GM12865 (cell line): ENCODE measurements at places on chromosomes 11 and 22.

DNA sequence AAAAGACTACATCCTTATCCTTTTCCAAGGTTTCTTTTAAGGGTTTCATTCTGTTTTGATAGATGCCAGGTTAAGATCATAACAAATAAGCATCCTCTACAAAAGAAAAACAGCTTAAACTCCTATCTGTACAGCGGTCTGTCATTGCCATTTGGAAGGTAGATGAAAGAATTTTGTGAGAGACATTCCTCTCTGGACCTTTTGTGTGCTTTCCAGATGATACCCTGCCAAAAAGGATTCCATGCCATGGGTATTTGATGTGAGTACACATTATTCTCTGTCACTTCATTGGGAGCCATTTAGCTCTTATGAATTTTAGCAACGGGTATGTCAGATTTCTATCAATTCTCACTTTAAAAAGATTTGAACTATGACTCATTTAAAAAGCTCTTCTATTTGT is 153.7 kb downstream of the GRIA4 start:
- DNase-seq: no peak

DNA sequence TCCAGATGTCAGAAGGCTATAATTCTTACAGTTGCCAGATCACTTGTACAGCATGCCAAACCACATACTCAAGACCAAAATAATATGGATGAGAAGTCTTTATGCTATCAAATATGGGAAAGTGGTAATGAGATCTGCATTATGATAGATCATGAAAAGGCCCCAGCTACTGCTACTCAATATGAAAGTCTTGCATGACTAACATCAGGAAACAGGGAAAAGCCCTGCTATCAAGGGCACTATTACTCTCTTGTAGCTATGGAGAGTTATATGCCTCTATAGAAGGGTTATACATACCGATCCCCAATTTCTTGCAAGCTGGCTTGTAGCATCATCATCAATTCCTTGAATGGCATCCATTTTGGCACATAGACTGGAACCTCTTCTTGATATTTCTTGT is 30.2 kb upstream of the TMPRSS5 start:
- DNase-seq: no peak

- no peak for DNase-seq
These were observed 129.2 kb downstream of the CACNA1I start for GRCh38 chr22:39699631-39700360.

- no peak for DNase-seq
These were observed 77.4 kb upstream of the BIRC3 start for GRCh38 chr11:102239911-102240310.

GRCh38 chr11:24145411-24145810 is 351.4 kb upstream of the LUZP2 start:
- no peak for DNase-seq

DNA sequence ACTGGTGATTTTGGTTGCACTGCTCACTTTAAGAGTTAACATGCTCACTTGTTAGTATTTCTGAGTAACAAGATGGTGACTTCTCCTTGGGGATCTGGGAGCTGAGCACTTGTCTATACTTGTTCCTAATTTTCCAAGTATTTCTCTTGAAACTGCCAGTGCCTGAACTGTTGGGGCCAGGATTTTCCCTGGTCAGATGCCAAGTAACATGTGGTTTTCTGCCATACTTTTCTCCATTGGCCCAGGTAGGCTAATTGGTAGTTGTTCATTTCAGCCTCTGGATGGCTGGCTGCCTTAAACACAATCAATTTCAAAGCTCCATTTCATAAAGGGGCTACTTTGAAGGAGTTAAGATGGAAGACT is 35.0 kb downstream of the RNF141 start:
- DNase-seq: no peak

GRCh38 chr11:96265220-96265737 is 77.7 kb downstream of the MAML2 start:
- DNase-seq: no peak

- no peak for DNase-seq
These were observed 72.9 kb upstream of the OR5AN1 start for GRCh38 chr11:59285716-59286260.

GRCh38 chr22:45905326-45905923 is 71.5 kb downstream of the WNT7B start:
- no peak for DNase-seq

- DNase-seq: no peak
These were observed 43.5 kb downstream of the SGSM3 start for GRCh38 chr22:40413873-40414272.

DNA sequence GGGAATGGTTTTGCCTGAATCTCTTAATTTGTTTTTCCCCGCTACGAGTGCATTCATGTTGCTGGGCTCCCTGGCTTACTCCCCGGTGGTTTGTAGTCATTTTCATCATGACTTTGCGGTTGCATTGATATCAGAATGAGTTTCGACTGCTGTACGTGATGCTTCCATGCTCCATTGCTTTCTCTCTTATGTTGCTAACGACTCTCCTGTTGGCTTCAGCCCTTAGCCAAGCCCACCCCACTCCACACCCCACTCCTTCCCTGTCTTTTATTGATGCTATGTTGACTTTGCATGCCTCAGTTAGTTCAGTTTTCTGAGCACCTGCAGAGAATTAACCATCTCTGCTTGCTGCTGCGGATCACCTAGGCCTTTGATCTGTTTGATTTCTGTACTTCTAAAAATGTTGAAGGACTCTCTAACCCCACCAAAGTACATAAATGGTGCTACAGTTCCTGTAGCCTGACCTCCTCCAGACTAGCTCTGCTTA is 65.3 kb downstream of the ARFGAP2 start:
- DNase-seq: peak; percentile 87

- no peak for DNase-seq
These were observed 197.1 kb upstream of the ARHGAP20 start for GRCh38 chr11:110909336-110909735.

DNA sequence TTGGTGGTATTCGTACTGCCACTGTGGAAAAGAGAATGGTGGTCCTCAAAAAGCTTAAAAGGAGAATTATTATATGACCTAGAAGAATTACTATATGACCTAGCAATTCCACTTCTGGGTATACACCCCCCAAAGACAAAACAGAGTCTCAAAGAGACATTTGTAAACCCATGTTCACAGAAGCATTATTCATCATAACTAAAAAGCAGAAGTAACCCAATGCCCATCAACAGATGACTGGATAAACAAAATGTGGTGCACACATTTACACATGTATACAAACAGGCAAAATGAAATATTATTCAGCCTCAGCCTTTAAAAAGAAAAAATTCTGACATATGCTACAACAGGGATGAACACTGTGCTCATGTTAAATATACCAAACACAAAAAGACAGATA is 89.4 kb downstream of the ARHGAP32 start:
- no peak for DNase-seq

GRCh38 chr11:96827164-96827563 is 437.4 kb downstream of the JRKL start:
- no peak for DNase-seq

- DNase-seq: no peak
These were observed 9.9 kb downstream of the ADAMTS15 start for GRCh38 chr11:130458410-130458729.

- DNase-seq: peak; percentile 82
These were observed 9.3 kb downstream of the INS start for GRCh38 chr11:2151500-2152257.

DNA sequence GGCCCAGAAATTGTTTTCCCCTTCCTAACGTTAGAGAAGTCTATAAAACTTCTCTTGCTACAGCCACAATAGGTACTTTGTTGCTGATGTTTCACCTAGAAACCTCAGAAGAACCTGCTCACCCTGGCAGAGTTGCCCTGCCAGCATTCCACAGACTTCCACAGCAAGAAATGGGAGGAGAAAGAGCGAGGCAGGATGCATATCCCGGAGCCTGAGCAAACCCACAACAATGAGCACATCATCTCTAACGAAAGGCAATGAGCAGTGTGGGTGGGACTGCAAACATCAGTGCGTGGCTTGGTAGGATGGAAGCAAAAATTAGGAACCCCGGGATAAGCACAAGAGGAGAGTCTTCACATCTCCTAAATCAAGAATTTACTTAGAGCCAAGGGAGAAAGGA is 892.3 kb downstream of the OPCML start:
- DNase-seq: no peak

DNA sequence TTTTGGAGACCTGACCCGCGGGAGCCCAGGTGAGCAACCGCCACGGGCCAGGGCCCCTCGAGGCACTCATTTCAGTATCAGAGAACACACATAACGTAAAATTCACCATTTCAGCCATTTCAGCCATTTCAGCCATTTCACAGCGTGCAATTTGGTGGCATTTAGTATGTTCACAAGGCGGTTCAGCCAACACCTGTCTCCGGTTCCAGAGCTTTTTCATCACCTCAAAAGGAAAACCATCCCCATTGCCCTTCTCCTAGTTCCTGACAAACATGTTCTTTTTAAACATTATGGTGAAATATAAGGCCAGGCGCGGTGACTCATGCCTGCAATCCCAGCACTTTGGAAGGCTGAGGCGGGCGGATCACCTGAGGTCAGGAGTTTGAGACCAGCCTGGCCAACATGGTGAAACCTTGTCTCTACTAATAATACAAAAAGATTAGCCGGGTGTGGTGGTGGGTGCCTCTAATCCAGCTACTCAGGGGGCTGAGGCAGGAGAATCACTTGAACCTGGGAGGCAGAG is 119.3 kb downstream of the KCNQ1 start:
- no peak for DNase-seq

- no peak for DNase-seq
These were observed 4.8 kb downstream of the VPS26B start for GRCh38 chr11:134229126-134229790.

DNA sequence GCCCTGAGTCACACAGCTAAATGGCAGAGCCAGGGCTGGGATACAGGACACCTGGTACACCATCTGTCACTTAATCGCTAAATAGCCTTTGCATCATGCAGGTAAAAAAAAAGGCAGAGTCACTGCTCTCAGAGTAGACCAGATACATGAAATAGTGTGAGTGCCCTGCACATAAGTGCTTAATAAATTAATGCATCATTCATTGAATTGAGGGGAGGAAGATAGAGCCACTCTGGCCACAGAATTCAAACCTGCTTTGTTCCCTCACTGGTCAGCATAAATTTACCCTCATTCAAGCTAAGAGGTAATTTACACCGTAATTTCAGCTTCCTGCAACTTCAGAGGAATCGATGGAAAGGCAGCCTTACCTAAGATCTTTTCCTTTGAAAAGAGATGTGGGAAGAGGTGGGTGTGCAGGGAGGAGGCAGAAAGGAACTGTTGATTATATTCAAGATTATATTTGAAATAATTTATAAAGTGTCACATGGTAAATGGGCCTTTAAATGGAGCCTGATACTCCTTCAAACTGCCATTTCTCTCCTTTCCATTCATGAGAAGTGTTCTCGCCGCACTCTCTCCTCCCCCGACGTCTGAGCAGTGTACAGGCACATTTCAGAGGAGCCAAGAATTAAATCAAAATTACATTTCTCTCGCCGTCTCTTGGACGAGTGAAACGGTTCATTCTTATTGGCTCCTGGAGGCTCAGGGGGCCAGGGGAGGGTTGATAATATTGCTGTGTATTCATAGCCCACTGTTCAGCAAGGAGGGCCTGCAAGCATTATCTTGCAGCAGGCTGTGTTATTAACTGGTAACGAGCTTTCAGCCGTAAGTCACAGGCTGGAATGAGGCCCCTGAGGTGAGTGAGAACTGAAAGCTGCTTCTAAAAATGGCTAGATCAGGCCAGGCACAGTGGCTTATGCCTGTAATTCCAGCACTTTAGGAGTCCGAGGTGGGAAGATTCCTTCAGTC is 52.2 kb upstream of the HMGXB4 start:
- DNase-seq: no peak

DNA sequence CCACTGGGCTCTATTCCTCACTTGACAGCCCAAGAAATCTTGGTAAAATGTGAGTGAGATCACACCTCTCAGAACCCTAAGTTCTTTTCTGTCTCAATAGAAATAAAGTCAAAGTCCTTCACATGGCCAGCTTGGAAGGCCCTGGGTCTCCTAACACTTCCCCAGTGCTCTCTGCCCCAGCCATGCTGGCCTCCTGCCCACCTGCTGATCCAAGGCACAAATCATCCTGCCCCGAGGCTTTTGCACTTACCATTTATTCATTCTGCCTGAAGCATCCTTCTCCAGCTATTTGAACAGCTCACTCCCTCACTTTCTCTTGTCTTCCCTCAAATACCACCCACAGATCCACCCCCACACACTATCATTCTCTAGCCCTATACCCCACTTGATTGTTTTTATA is 26.4 kb downstream of the ISX start:
- DNase-seq: no peak

GRCh38 chr22:37037669-37038068 is 13.9 kb upstream of the KCTD17 start:
- DNase-seq: no peak

DNA sequence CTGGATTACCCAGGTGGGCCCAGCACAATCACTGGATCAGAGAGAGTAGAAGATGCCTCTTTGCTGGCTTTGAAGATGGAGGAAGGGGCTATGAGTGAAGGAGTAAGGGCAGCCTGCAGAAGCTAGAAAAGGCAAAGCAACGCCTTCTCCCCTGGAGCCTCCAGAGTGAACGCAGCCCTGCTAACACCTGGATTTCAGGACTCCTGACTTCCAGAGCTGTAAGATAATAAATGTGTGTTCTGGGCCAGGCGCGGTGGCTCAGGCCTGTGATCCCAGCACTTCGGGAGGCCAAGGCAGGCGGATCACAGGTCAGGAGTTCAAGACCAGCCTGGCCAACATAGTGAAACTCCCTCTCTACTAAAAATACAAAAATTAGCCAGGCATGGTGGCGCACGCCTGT is 102.4 kb downstream of the MORC2 start:
- DNase-seq: no peak

GRCh38 chr11:64887234-64887756 is 8.9 kb upstream of the EHD1 start:
- no peak for DNase-seq

DNA sequence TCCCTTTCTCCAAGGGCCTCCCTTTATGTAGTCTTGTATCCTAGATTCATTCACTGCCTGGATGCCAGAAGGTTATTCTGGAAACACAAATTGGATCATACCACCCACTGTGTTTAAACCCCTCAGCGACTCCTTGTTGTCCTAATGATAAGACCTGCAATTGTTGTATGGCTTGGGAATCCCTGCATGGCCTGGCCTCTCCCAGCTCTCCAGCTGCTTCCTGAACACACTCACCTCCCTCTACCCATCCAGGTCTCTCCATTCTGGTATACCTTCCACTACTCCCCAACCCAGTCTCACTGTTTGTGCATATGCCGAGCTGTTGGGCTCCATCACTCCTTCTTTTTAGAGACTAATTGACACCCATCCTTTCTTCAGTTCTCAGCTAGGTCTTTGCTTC is 124.3 kb upstream of the ALX4 start:
- no peak for DNase-seq

GRCh38 chr22:50243685-50244419 is 971 bp downstream of the TUBGCP6 start:
- DNase-seq: no peak

DNA sequence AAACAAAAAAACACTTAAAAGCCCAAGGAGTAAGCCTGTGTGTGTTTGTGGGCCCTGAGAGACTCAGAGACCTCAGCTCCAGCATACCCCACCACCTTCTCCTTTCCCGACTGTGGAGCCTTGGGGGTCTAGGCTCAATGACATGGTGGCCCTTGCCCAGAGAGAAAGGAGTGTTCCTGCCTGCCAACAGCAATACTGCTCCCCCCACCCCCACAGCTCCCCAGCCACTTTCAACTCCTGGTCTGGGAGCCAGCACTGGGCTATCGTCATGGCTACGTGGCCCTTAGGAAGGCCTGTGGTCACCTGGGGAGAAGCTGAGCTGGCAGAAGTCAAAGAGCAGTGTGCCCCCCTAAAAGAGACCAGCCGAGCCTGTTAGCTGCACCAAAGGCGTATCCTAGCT is 2.6 kb downstream of the PPP1R14B start:
- no peak for DNase-seq

- no peak for DNase-seq
These were observed 25.3 kb downstream of the DUSP8 start for GRCh38 chr11:1546536-1547466.
